ENCODE measurements at places on chromosomes 4 and X.
A peak's percentile ranks its signal among the peaks of the same experiment; 100 is the strongest.

DNA sequence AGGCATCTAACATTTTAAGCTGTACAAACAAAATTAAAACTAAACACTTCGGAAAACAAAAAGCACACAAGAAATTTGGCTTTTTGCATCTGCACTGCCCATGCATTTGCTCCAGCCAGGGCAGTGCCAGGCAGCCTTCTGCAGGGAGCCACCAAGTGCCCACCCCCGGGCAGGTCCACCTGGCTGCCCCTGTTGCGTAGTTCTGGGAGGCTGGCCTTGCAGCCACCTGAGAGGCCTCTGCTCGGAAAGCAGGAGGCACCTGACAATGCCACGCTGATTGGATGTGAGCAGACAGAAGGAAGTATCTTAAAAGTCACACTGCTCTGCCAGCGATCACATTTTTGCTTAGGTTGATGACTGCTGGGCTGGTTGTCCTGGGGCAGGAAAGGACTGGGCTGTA lies 3.5 kb downstream of the TMEM271 start:
- no peak for DNase-seq

GRCh38 chrX:87874043-87874442 lies 356.4 kb downstream of the KLHL4 start:
- no peak for DNase-seq

- no peak for DNase-seq
These were observed 58.9 kb upstream of the NFKB1 start for GRCh38 chr4:102441978-102442911.

- DNase-seq: no peak
These were observed 1744.4 kb upstream of the ADGRL3 start for GRCh38 chr4:59455751-59456150.

GRCh38 chr4:42865572-42866189 lies 26.8 kb upstream of the GRXCR1 start:
- no peak for DNase-seq

DNA sequence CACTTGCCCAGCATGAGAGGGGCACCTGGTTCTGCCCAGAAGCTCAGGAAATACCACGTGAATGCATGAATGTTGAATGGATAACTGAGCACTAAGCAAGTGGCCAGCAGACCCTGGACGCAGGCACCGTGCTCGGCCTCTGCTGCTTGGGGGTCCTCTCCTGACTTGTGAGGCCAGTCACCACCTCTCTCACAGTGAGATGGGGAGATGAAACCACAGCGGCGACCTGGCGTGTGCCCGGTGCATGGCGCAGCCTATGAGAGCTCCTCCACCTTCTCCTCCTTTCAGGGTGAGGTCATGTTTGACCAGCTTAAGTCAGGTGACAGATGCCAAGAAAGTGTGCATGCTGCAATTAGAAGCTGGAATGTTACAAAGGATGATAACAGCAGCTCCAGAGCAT lies 75.5 kb downstream of the HMX1 start:
- no peak for DNase-seq

DNA sequence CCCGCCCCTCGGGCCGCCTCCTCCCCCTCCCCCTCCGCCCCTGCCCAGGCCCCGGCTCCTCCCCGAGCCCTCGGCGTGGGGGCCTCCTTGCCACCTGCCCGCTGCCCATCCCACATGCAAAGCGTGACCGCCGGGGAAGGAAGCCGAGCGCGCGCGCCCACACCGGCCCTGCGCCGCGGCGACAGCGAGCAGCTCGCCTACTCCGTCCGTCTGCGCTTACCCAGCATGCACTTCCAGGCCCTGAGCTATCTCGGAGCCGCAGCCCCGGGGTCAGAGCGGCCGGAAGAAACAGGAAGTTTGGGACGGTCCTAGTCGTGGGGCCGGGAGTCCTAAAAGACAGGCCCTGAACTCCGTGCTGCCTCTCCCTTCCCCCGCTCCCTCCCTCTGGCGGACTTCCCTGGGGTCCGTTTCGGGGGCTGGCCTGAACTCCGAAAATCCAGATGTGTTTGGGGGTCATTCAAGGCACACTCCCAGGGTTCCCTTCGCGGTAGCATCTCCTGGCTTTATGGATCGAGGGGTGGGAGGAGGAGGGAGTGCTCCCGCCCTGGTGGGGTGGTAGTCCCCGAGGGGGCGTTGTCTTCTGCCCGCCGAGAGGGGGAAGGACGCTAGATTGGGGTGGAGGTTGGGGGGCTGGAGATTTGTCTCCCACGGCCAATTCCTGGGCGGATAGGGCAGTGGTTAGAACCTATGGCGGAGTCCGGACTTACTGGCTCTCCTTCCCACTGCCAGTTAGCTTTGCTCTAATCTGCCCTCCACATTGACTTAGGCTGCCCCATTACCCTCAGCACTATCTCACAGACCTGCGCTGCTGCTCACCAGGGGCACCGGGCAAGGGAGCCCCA lies 25.0 kb upstream of the BCORL1 start:
- DNase-seq: no peak

- no peak for DNase-seq
These were observed 2396.7 kb downstream of the PCDH7 start for GRCh38 chr4:33116871-33117270.

DNA sequence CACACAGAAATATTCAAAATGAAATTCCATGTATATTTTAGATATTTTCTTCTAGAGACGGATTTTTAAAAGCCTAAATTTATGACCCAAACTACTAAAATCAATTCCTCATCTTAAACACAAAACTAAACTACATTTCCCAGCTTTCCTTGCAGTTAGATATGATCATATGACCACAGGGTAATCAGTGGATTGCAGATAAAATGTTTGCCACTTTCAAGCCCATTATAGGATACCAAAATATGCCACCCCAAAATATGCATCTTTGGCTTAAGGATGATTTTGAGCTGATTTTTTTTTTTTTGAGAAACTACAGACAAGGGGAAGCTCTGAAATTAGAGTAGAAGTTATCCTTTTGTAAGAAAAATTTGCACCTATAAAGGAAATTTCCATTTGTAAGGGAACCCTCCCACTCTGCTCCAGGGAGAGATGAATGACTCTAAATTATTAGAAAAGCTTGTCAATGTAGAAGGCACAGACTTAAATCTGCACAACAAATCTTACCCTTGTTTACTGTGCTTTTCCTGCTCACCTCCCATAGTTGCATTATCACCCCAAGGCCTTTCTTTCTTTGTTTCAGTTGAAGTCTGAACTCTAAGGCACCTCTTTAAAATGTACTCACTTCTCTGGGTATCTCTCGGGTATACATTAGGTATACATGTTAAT lies 503.0 kb downstream of the PDHA2 start:
- DNase-seq: no peak

- DNase-seq: no peak
These were observed 57.2 kb upstream of the PUDP start for GRCh38 chrX:7205037-7205577.

DNA sequence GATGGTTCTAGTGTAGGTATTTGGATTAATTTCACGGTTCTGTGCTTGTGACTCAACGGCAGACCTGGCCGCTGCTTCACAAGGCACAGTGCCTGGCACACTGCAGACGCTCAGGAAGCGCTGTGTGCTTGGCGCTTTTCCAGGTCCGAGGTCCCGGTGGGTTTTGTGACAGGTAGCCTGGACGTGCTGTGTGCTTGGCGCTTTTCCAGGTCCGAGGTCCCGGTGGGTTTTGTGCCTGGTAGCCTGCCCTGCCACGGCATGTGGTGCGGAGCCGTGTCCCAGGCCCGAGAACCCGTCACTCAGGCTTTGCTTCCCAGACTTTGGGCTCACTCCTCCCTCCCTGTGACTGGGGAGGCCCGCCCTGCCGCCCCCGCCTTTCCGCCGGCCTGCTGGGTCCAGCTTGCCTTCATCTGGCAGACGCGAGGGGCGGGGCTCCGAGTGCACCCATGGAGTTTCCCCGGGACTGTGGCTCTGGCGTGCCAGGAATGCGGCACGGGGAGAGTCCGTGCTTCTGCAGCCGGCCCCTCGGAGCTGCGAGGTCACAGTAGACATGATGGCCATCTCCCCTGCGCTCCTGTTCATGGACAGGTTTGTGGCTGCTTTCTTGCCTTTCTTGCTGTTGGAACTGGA lies 44.2 kb downstream of the TBC1D14 start:
- no peak for DNase-seq

DNA sequence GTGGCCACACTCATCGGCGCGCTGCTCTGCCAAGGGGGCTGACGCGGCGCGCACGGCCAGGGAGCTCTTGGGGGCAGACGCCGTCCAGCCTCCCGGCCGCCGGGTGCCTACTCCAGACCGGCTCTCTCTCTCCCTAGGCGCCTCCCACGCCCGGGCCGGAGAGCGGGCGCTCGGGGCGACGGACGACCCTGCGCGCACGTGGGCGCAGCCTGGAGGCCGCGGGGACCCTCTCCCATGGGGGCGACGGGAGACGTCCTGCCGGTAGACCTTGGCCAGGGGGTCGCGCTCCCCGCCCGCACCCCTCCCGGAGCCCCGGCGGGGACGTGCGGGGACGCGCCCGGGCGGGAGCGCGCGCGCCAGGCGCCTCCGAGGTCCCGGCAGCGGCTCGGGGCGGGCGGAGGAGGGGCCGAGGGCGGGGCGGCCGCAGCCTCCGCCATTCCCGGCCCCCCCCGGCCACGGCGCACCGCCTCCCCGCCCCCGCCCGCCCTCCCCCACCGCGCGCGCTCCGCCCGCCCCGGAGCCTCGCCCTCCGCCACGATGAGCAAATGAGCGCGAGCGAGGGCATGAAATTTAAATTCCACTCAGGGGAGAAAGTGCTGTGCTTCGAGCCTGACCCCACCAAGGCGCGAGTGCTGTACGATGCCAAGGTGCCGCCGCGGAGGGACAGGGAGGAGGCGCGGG lies at the start of gene MSL3:
MSL3 (plus strand) TSS at position 519 of the 681 bp plus-strand sequence; CDS start at position 546, 27 bp downstream.
- DNase-seq: peak; percentile 46

DNA sequence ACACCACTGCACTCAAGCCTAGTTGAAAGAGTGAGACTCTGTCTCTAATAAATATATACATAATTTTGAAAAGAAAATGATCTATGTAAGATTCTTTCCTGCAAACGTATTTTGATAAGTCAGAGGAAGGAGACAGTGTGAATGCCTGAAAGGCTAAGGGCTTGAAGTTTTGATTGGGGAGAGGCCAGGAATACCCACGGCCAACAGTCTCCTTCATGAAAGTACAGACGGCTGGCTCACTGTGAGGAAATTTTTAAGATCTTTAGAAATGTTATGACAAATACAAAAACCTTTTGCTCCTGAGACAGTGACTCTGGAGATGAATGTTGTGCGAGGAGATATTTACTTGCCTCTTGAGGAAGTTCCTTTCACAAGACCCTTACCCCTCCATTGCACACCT lies 111.4 kb upstream of the KLHL13 start:
- DNase-seq: no peak

- no peak for DNase-seq
These were observed 159.0 kb downstream of the PACRGL start for GRCh38 chr4:20859097-20859781.

DNA sequence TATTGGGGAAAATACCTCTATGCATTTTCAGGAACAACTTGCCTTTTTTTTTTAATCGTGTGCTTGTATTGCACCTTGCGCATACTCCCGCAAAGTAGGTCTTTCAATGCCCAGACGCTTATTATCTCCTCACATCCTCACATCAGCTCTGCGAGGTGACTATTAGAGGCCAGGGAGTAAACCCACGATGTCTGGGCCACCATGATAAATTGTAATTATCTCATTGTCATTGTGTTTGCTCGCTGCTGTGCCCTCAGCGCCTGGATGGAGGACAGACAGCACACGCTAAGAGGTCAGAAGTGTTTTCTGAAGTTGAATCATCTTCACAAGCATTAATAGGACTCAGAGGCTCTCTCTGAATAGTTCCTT lies 1.0 kb upstream of the RELL1 start:
- no peak for DNase-seq

- no peak for DNase-seq
These were observed 173.0 kb upstream of the EMCN start for GRCh38 chr4:100690812-100691211.

- DNase-seq: no peak
These were observed 56.2 kb downstream of the HMGB3 start for GRCh38 chrX:151039351-151039750.

DNA sequence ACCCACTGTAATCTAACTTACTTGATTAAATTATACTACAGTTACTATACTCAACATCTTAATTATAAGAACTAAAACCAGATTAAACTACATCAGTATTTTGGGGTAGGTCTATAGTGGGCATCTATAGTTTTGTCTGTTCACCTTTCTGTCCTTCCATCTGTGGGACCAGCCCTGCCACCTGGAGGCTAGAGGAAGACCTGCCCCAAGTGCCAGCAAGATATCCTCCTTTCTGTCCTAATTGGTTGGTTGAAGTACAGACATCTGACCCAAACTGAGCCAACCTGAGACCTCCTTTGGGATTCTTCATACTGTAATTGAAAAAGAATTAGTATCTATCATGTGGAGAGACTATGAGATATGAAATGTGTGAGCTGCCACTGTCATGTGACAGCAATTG lies 172.2 kb upstream of the TLL1 start:
- no peak for DNase-seq

Data from stimulated activated CD4-positive, alpha-beta T cell treated with anti-CD3 and anti-CD28 coated beads, Interleukin-15, amount 100 ng/mL, for 1 hour (primary cell).